ENCODE measurements at places on chromosomes 6 and 20.

DNA sequence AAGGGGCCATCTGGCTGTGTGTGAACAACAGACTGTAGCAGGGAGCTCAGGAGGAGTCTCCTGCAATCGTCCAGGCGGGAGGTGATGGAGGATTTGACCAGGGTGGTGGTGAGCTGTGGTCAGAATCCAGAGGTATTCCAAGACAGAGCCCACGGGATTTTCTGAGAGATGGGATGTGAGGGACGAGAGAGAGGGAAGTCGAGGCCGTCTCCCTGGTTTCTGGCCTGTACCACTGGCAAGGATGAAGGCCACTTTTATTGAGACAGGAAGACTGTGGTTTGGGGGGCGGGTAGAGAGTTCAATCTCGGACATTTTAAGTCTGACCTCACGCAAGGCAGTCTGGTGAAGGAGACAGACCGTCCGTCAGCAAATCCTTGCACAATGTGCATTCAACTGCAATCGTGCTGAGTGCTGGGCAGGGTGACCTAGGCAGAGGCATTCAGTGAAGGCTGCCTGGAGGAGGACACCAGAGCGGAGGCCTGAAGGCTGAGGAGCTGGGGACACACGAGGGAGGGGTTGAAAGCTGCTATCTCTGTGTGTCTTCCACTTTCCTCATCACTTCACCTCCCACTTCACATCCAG lies 53.9 kb downstream of the PREX1 start:
- DNase-seq, result no peak

- no peak for DNase-seq
These were observed 30.9 kb upstream of the RPP40 start for GRCh38 chr6:5034736-5035135.

GRCh38 chr20:2873747-2874041 lies 413 bp downstream of the PTPRA start:
- no peak for DNase-seq

DNA sequence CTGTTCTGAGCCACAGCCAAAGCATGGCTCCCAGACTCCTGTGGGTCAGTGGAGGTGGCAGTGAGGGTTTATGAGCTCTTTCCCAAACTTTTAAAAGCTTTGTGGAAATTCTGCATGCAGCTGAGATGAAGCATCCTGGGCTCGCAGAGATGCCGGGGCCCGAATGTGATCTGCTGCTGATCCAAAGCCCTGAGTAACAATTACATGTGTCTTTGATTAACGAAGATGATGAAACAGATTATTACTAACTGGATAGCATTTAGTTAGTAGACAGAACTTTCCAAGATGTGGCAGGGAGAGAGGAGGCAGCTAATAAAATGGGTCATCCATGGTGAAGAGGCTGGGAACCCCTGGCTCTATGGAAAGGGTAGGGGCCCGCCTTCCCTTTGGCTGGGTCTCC lies 43.9 kb upstream of the MDFI start:
- no peak for DNase-seq

DNA sequence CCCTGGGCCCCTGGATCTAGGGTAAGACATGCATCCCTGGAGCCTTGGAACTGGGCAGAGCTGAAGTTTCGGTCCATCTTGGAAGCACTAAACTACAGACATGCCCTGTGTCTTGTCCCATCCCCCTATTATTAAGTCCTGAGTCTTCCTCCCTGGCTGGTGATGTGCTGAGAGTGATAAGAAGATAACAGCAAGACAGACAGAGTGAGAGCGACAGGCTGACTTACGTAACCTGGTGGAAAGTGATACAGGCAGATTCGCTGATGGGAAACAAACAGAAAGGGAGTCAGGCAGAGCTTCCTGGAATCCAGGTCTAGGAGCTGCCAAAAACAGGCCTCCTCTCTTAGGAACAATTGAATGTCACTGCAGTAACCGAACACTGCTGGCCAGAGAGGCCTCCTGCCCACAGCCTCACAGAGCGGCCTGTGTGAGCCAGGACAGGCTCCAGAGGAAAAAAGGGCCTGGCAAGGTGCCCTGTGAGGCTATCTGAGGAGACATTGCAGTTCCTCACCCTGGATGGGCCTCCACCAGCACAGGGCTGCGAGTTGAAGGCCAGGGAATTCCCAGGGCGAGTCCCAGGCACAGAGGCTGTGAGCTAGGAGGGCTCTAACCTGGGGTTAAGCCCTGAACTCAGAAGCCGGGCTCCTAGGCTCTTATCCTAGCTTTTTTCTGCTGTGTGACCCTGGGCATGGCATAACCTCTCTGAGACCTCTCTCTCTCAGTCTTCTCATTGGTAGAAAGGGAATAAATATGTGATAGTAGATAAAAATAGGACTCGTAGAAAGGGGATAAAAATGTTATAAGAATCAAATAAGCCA lies 34.2 kb upstream of the B4GALT5 start:
- DNase-seq, result peak; percentile 79

GRCh38 chr6:138296786-138297185 lies 78.5 kb upstream of the PBOV1 start:
- DNase-seq, result no peak

GRCh38 chr20:1872459-1873097 lies 22.6 kb upstream of the SIRPA start:
- no peak for DNase-seq

Measured in erythroblast (primary cell).